ENCODE measurements at places on chromosomes 12 and 14. TPM values are rescaled to one million over a fixed set of nuclear protein-coding genes. Genes with fewer than 3 reads are reported as not detected.

DNA sequence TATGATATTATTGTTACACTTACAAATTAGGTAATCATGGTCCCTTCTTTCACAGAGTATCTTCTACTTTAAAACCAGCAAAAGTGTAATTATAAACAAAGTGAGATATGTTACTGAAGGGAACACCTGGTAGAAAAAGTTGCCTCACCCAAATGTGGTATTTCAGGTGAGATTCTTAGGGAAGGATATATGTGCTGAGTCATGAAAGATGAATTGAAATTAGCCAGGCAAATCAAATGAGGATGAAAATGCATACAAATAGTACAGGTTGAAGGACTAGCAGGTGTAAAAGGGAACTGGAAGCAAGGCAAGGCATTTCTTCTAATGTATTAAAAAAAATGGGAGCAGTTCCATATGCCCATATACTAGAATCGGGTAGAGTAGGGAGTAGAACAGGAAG lies 220.9 kb downstream of the PRKD1 start:
- H3K27ac ChIP-seq, result no peak overlapping the region
- no peaks in the 10 kb centered on the region for H3K36me3 ChIP-seq
- no peak overlapping the region for H3K4me3 ChIP-seq
- no peak for ATAC-seq

DNA sequence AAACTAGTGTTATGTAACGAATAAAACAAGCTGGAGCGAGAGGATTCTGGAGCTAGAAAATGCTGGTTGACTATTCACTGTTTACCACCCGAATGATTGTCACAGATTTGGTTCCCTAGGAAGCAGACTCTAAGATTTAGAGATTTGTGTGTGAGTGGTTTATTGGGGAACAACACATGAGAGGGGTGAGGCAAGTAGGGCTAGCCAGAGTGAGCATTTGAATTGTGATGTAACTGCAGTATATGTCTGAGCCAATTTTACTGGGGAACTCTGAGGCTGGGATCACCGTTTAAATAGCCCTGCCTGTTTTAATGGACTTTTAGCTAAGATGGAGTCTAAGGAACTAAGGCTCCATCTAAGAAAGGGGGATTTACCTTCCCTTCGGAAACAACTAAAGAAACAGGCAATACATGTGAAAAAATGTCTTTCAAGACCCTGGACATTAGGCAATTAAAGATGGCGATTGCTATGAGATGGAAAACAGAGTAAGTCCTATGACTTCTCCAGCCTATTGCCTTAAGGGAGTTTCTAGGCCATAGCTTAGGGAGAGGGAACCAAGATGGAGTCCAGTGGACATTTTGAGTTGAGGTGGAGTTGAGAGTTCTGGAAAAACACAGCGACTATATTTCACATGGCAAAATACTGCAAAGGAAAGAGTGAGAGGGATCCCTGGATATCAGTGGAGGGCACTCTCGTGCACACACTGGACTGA lies 6.3 kb downstream of the MGP start:
- H3K36me3 ChIP-seq, result no peaks in the 10 kb centered on the region
- peaks cover 13% of the 10 kb centered on the region for H3K4me1 ChIP-seq
- H3K27me3 ChIP-seq, result no peaks in the 10 kb centered on the region
- no peak overlapping the region for H3K27ac ChIP-seq
- no peak overlapping the region for H3K4me3 ChIP-seq

- H3K27me3 ChIP-seq, result no peaks in the 10 kb centered on the region
- H3K36me3 ChIP-seq, result no peaks in the 10 kb centered on the region
- ATAC-seq, result no peak
- H3K4me3 ChIP-seq, result no peak overlapping the region
- H3K27ac ChIP-seq, result no peak overlapping the region
Measured at GRCh38 chr12:62379026-62379722, 87.5 kb upstream of the MON2 start.

DNA sequence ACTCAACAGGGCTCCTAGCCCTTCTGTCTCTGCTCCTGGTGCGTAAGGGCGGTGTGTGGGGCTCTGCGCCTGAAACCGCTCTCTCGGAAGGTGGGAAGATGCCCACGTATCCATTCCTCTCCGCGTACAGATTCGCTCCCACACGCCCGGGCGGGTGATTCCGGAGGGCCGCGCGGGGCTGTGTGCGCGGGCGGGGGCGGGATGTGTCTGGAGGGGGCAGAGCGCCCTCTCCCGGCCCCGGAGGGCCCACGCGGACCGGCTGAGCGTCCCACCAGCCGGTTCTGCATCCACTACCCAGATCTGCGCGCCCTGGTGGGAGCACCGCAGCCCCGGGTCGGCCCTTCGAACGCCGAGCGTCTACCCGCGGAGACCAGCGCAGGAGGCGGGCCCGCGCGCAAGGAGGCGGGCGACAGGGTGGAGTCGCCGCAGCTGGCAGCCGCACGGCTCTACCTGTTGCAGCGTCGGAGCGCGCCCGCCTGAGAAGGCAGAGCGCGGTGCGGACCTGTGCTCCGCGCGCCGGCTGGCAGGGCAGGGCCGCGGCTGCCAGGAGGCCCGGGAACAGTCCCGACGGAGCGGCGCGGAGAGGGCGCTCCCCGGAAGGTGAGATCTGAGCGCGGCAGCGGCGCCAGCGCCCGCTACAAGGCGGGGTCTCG lies 1.4 kb upstream of the KCNK13 start:
- no peaks in the 10 kb centered on the region for H3K36me3 ChIP-seq
- peaks cover 85% of the 10 kb centered on the region for H3K27me3 ChIP-seq
- ATAC-seq, result peak; percentile 65
- H3K4me1 ChIP-seq, result peaks cover 32% of the 10 kb centered on the region

DNA sequence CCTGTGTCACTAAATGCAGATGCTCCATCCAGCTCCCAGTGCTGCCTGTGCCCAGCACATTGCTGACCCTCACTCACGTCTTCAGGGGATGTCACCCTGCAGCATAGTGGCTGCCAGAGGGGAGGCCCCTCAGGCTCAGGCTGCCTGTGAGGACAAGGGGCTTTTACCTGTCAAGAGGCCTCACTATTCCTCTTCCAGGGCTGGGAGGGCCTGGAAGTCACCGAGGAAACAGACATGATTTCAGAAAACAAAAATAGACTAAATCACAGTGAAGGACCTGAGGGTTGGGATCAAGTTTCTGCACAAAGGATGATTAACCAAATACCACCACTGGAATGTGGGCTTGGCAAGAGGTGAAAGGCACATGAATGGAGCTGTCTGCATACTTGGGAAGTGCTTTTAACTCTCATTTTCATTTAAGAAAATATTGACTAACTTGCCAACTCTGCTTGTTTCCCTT lies 1202.3 kb downstream of the BCL11B start:
- no peak for ATAC-seq
- no peak overlapping the region for H3K27ac ChIP-seq
- H3K4me1 ChIP-seq, result no peaks in the 10 kb centered on the region
- no peaks in the 10 kb centered on the region for H3K27me3 ChIP-seq
- H3K4me3 ChIP-seq, result no peak overlapping the region
- H3K36me3 ChIP-seq, result no peaks in the 10 kb centered on the region

DNA sequence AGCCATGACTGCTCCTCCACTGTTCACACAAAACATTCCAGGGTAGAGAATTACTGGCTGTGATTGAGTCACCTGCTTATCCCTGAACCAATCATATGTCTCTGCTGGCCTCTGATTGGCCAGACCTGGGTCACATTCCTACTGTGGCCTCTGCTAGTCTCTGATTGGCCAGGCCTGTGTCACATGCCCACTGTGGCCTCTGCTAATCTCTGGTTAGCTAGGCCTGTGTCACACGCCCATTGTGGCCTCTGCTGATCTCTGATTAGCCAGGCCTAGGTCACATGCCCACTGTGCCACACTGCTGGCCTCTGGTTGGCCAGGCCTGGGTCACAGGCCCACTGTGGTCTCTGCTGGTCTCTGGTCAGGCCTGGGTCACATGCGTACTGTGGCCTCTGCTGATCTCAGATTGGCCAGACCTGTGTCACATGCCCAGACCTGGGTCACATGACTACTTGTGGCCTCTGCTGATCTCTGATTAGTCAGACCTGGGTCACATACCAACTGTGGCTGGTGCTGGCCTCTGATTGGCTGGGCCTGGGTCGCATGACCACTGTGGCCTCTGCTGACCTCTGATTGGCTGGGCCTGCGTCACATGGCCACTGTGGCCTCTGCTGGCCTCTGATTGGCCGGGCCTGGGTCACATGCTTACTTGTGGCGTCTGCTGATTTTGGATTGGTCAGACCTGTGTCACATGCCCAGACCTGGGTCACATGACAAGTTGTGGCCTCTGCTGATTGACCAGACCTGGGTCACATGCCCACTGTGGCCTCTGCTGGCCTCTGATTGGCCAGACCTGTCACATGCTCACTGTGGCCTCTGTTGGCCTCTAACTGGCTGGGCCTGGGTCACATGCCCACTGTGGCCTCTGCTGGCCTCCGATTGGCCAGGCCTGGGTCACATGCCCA lies 251.6 kb downstream of the SLC15A4 start:
- H3K36me3 ChIP-seq, result no peaks in the 10 kb centered on the region
- H3K4me3 ChIP-seq, result no peak overlapping the region
- ATAC-seq, result no peak
- no peak overlapping the region for H3K27ac ChIP-seq

DNA sequence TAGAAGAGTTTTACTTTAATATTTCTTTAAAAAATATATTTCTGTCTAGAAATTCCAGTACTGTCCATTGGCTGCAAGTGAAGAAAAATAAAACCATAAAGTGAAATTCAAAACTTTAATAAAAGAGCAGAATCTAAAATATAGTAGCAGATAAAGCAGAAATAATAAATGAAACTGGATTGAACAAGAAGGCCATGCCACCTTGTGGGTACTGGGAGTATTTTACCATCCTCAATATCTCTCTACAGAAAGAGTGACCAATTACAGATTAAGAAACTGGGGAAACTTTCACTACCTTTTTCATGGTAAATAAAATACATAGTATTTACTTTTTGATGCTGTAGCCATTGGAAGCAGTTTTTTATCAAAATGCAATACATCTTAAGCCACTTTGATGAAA lies 220.5 kb downstream of the BCAT1 start:
- H3K27ac ChIP-seq, result no peak overlapping the region
- no peak for ATAC-seq
- H3K36me3 ChIP-seq, result no peaks in the 10 kb centered on the region
- H3K4me1 ChIP-seq, result no peaks in the 10 kb centered on the region
- H3K4me3 ChIP-seq, result no peak overlapping the region

DNA sequence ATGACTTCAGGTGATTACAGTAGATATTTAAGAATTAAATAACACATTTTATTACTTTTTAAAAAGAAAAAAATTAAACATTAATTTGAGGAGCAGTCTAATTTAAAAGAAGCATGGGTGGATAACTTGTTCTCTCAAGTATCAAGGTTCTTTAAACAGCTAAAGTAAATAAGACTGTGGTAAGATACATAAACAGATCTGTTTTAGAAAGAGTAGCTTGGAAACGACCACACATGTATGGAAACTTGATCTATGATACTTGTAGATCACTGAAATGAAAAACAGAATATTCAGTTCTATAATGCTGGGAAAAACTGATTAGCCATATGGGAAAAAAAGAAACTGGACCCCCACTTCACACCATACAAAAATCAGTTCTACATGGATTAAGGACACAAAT lies 36.0 kb downstream of the TC2N start:
- peaks cover 13% of the 10 kb centered on the region for H3K27me3 ChIP-seq
- no peak overlapping the region for H3K27ac ChIP-seq
- H3K36me3 ChIP-seq, result no peaks in the 10 kb centered on the region

DNA sequence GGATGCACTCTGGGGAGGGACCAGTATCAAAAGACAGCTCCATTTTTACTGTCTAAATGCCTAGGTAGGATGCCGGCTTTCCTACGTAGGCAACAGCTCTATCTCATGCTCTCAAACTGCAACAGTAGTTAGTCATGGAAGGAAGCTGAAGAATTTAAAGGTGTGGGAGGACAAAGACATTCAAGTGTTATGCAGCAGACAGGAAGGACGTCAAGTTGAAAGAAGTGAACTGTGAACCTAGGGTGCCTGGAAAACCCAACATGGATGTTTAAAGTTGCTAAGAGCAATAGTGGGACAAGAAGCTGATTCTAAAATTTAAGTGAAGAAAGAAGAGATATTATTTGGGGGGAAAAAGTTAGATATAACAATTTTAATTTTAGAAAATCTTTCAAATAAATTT lies 5.9 kb downstream of the SEC23A start:
- no peak for ATAC-seq
- H3K4me1 ChIP-seq, result peaks cover 67% of the 10 kb centered on the region
- H3K36me3 ChIP-seq, result no peaks in the 10 kb centered on the region
- H3K27ac ChIP-seq, result no peak overlapping the region

- H3K4me3 ChIP-seq, result no peak overlapping the region
- no peak overlapping the region for H3K27ac ChIP-seq
- no peaks in the 10 kb centered on the region for H3K36me3 ChIP-seq
- H3K27me3 ChIP-seq, result no peaks in the 10 kb centered on the region
- ATAC-seq, result no peak
Measured at GRCh38 chr14:85516239-85517113, 13.5 kb upstream of the FLRT2 start.

GRCh38 chr12:90978117-90978770 lies 23.3 kb upstream of the CCER1 start:
- H3K36me3 ChIP-seq, result no peaks in the 10 kb centered on the region
- H3K27ac ChIP-seq, result peak overlapping the region; percentile 30
- H3K27me3 ChIP-seq, result no peaks in the 10 kb centered on the region
- H3K4me3 ChIP-seq, result no peak overlapping the region
- ATAC-seq, result peak; percentile 63

DNA sequence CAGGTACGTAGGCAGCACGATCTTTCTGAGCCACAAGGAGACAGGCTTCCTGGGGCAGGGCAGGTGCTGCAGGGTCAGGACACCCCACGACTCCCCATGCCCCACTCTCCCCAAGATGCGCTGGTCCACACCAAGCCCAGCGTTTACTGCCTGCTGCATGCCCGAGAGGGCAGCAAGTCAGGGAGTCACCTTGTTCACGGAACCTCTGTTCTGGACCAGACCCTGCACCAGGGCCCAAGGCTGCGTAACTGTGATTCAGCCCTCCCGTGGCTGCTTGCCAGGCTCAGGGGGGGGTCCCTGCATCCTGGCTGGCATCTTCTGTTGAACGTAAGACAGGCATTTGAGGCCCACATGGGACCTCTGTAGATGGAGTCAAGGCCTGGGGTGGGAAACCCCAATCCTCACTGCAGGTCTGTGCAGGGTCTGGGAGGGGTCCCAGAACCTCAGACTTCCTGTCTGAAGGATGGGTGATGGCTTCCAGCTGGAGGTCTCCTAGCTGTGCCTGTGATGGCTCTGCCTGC lies 228.6 kb upstream of the RTL1 start:
- H3K4me3 ChIP-seq, result no peak overlapping the region
- no peak for ATAC-seq
- no peaks in the 10 kb centered on the region for H3K4me1 ChIP-seq
- peaks cover 49% of the 10 kb centered on the region for H3K27me3 ChIP-seq

- no peak overlapping the region for H3K4me3 ChIP-seq
- H3K4me1 ChIP-seq, result peaks cover 6% of the 10 kb centered on the region
- no peak for ATAC-seq
- no peaks in the 10 kb centered on the region for H3K27me3 ChIP-seq
- H3K36me3 ChIP-seq, result no peaks in the 10 kb centered on the region
Measured at GRCh38 chr12:96497855-96498254, 8.5 kb downstream of the CFAP54 start.

GALNT16 gene
- 6.0 TPM for total RNA-seq

Data from gastroesophageal sphincter (tissue), 4 donors.